ENCODE measurements at places on chromosomes 7 and 10.

- DNase-seq: no peak
These were observed 88.1 kb downstream of the GSAP start for GRCh38 chr7:77327932-77328628.

- no peak for DNase-seq
These were observed 534.0 kb downstream of the DNAJB6 start for GRCh38 chr7:157870644-157871290.

DNA sequence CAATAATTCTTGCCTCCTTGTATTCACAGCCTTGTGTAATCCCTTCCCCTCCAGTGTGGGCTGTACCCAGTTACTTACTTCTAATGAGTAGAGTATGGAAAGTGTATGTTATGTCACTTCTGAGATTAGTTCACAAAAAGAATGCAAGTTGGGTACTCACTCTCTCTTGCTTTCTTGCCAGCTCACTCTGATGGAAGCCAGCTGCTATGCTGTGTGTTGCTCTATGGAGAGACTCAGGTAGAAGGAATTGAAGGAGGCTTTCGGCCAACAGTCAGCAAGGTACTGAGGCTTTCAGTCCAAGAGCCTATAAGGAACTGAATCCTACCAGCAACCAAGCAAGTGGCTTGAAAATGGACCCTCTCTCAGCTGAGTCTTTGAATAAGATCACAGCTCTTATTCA lies 9.7 kb upstream of the BICC1 start:
- no peak for DNase-seq

DNA sequence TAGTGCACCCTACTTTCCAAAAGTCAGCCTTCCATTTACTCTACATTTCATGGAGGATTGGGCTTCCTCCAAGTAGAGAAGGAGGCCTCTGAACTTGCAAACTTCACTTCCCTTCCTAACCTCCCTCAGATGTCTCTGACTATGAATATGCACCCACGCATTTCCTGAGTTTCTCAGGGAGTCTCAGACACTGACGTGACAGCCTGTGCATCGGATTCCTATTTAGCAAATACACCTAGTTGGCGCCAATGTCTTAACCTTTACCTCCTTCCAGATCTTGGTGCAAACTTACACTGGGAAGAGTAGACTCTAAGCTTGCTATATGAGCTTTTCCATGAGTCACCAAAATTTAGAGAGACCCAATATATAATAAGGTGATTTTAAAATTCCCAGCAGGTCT lies 920.1 kb upstream of the AUTS2 start:
- no peak for DNase-seq

DNA sequence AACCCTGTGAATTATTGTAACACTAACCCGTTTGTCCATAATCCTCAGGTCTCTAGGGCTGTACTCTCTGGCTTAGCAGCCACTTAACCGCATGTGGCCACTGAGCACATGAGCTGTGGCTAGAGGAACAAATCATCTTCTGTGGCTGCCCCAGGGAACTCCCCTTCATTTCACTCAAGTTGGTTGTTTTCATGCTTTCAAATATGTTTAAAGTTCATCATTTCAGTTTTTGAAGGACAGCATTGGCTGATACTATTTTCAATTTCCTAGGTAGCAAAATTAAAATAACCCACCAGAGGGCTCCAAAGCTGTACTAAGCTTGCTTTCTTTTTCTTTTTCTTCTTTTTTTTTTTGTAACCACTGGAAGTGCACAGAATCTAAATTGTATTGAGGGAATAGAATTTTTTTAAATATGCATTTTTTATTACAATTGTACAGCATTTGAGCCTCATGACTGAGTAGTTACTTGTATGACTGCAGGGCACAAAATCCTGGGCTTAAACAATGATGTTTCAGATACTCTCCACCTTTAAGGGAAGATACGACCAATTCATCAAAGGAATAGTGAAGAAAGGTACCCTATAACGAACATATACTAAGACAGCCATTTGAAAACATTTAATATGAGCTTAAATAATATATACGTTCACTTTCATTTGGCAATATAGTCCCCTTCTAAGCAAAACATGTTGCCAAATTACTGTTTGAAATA lies 38.6 kb downstream of the MRC1 start:
- no peak for DNase-seq

DNA sequence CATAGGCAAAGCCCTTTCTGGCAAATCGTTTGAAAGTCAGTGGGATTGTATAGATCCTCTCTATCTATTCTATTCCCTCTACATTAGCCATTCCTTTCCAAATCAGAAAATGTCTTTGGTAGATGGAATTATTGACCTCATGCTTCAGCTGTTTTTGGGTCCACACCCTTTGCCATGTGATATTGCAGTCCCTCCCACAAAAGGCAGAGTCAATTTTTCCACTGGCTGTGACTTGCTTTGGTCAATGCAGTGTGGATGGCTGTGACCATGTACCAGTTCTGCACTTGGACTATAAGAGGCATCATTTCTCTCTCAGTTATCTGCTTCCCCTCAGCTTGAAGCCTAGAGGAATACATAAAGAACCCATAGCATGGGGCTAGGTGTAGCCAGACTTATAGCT lies 332.9 kb downstream of the PTEN start:
- no peak for DNase-seq

- DNase-seq: no peak
These were observed 42.8 kb downstream of the ARHGAP21 start for GRCh38 chr10:24680647-24681524.

DNA sequence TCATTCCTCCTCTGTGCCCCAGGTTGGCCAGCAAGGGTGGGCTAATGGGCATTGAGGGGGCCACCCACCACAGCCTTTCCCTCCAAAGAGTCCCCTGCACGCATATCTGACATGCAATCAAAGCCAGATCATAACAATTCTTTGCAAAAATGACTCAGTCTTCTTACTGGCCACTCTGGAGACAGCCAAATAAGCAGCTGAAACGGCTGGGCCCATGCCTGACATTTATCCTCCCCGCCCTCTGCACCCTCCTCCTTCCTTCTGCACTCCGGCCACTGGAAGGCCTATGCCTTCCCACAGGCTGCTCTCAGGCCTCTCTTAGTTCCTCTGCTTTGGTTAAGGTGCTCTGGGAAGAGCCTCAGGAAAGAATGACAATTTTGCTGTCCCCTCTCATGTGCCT lies 29.2 kb upstream of the NPFFR1 start:
- DNase-seq: no peak

- DNase-seq: no peak
These were observed 66.8 kb downstream of the PCGF5 start for GRCh38 chr10:91287276-91287675.

DNA sequence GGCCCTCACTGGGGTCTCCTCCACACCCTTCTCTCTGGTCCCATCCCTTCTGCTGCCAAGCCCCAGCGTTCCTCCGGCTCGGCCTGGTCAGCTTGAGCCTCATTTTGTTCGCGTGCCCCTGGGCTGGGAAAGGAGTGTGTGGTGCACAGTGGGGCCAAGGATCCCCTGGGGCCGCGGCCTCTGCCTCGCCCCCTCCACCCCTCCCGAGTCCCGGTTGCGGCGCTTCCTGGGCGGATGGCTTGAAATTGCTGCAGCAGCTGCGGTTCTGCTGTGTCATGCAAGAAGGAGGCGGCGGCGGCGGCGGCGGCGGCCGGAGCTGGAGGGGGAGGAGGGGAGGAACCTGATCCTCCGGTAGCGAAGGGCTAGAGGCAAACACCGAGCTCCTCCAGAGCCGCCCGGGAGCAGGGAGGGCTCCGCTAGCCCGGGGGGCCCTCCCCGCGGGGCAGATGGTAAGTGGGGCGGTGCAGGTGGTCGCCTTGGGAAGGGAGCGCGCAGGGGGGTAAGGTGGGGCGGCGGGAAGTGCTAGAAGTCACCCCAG lies 217.8 kb upstream of the MKLN1 start:
- peak; percentile 56 for DNase-seq

DNA sequence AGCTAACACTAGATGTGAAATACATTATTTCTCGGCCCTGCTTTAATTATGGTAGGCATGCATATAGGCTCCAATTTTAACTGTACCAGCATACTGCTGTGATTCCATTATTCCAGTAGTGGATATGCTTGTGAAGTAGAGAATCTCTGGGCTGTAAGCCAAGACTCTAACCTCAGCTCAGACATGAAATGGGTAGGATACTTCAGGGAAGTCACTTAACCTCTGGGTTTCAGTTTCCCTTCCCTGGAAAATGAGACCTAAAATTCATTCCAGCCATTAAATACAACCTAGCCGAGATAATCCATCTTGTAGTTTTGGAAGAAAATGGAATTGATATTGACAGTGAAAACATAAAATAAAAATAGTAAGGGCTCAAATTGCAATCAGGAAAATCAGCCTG lies 59.6 kb upstream of the TRIL start:
- DNase-seq: no peak

DNA sequence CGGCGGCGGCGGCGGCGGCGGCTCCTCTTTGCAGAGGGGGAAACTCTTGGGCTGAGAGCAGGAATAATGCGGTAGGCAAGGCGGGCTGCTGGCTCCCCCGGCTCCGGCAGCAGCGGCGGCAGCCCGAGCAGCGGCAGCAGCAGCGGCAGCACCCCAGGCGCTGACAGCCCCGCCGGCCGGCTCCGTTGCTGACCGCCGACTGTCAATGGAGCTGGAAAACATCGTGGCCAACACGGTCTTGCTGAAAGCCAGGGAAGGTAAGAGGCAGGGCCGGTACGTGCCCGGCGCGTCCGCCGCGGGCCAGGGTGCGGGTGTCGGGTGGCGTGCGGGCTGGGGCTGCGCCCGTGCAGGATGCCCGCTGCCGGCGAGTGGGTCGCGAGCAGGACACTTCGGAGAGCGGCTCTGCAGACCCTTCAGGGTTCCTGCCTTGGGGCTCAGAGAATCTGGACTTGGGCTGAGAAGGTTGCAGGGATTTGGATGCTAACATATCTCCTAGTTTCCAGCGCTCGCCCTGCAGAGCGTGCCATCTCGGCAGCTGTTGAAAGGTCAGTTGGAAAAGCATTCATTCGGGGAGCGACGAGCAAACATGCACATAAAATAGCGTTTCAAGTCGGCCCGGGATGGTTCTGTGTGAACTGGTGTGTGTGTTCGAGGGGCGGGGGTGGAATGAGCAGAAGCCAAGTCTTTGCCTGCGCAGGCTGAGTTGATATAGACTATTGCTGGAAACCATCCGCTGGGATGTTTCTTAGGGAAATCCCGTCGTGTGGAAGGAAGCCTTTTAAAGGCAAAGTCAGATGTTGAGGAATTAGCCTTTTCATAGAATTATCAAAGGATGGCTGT lies 562 bp downstream of the GRK5 start:
- peak; percentile 23 for DNase-seq

GRCh38 chr10:24947304-24948097 lies 4.9 kb downstream of the PRTFDC1 start:
- DNase-seq: no peak

- no peak for DNase-seq
These were observed 88.0 kb downstream of the GLRX3 start for GRCh38 chr10:130224228-130224627.

DNA sequence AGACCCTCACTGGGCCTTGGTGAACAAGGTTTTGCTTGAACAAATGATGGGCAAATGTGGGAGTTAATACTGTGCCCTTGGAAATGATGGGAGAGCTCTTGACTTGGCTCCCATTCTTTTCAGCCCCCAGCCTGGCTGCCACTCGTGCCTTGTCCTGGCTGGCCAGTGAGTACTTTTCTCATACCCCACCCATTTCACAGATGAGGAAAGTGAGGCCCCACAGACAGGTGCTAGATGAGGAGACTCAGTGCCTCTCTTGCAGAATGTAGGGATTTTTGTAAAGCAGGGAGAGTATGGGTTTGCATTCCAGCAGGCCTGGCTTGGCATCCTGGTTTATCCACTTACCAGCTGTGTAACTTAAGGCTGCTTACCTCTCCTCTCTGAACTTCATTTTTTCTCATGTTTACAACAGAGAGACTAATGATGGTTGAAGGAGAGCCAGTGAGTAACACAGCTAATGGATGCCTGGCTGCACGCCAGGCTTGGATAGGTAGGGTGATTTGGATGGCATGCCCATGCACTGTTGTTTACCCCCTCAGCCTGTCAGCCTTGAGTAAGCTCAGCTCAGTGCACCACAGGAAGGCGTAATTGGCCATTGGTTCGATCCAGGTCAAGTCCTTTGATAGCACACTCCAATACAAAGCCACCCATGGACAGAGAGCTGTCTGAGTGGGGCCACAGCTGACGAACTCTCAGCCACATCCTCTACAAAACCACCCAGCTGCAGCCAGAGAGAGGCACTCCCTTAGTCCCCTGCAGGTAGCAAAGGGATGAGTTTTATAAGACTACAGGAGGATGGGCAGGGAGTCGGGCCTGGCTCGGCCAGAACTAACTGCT lies 436.8 kb downstream of the RPS24 start:
- DNase-seq: no peak
